ENCODE measurements at places on chromosomes 3 and 15. TPM values are rescaled to one million over a fixed set of nuclear protein-coding genes. Genes with fewer than 3 reads are reported as not detected.

ZNF662 gene
- not detected for total RNA-seq

DNA sequence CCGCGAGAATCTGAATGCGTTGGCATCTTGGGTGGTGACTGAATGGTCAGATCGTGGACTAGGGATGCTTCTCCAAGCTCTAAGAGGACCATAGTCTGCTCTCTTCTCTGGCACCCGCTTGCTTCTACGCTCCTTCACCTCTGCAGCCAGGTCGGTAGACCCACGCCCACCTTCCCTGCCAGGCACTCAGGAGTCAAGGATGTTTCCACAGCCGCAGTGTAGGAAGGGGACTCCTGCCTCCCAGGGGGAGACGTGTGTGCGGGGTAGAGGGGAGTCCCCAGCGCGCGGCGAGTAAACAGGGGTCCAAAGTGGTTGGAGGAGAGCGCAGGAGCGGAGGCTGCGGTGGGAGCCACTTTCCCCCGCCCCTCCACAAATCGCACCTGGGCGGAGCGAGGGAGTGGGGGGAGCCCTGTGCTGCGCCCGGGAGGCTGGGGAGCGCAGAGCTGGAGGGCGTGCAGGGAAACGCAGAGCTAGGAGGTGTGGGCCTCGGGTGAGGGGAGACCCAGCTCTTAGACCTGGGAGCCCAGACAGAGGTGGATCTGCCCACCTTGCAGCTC lies 1.7 kb downstream of the LRRC3B start:
- no peak for DNase-seq

GRCh38 chr3:172635588-172635987 lies 75.3 kb downstream of the NCEH1 start:
- DNase-seq, result no peak

CLK3 gene
- total RNA-seq, result 54.9 TPM

ECE2 gene
- not detected for total RNA-seq

DNA sequence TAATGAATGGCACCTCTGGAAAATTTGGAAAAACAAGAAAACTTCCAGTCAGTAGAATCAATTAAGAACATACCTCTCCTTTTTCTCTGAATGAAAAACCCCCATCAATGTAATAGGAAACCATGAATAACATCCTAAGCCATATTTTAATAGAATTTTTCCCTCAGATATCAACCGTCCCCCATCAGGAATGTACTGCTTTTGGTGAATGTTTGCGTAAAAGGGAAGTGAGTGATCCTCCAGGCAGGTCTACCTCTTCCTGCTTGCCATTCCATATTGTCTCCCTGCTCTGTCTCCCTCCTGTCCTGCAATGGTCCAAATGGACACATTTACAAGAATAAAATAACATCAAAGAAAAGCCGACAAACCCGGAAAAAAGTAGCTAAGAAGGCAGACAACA lies 30.8 kb downstream of the LAMP3 start:
- DNase-seq, result no peak

DNA sequence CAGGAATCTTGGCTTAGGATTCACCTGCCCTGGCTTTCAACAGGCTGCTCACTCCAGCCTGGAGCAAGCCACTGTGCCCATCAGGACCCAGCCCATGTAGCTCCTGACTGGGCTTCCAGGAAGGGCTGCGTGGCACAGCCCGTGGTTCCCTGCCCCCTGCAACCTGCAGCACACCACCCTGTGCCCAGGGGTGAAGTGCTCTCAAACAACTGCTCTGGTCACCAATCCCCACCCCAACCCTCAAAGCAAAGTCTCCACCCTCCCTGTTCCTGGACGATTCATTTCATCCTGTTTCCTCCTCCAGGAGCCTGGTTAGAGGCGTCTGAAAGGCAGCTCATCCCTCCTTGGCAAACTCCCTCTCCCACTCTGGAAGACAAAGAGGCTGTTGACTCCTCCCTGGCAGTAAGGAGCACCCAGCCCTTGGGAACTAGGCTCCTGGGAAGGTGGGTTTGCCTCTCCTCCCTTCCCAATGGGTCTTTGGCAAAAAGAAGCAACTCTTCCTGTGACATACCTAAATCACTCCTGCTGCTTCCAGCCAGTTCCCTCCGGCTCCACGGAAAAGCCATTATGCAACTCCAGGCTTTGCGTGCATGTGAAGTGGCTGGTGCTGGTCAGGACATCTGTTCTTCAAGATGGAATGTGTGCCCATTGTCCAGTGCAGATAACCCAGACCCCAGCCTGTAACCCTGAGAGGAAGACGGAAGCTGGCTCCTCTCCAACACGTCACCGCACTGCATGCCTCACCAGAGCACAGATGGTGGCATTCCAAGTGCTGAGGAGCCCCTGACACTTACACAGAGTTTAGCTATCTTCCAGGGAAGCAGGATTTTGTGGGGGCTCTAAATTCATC lies 29.1 kb upstream of the VIPR1 start:
- peak; percentile 84 for DNase-seq

GRCh38 chr3:140323561-140323960 lies 354.3 kb upstream of the TRIM42 start:
- no peak for DNase-seq

KLHL40 gene
- total RNA-seq, result not detected

MAPKAPK3 gene
- 25.5 TPM for total RNA-seq

- no peak for DNase-seq
Observed at GRCh38 chr3:178420033-178420432, 116.2 kb upstream of the KCNMB2 start.

- no peak for DNase-seq
Observed at GRCh38 chr15:42065033-42065432, 29.3 kb downstream of the PLA2G4D start.

RBP2 gene
- total RNA-seq, result not detected

KCNAB1 gene
- 0.10 TPM for total RNA-seq

SCAANT1 gene
- not detected for total RNA-seq

DNA sequence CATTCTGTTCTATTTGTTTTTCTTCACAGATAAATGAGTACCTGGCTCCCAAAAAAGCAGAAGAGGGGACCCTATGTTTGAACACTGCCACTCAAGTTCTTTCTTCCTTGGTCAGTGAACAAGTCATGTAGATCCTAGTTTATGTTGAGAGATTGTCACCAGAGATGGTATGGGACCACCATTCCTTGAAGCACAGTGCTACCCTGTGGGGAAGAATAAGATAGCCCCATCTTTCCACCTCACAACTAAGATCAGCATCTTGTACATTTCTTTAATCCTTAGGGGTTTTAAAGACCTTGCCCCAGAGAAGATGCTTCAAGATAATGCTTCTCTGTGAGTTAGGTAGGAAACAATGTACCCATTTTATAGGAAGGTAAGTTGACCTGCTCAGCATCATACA lies 233.5 kb upstream of the WNT5A start:
- DNase-seq, result peak; percentile 46

RTP3 gene
- total RNA-seq, result 0.41 TPM

DNA sequence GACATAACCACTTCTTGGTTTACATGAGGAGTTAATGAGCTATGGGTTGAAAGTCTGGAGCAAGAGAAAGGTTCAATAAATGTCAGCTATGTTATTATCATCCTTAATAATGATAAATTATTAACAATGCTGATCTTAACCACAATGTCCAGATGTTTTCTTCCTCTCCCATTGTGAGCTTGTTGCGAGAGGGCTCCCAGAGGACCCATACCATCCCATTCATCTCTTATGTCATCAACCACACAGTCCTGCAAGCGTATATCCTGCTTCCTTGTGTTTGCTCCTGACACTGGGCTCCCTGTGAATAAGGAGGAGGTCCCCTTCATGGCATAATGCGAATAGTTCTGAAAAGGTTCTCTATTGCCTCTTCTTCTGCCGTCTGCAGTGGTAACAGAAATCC lies 266.8 kb downstream of the TLE3 start:
- no peak for DNase-seq

KBTBD13 gene
- total RNA-seq, result not detected

XCR1 gene
- not detected for total RNA-seq

GRCh38 chr3:66572090-66572675 lies 71.4 kb upstream of the LRIG1 start:
- no peak for DNase-seq

DNA sequence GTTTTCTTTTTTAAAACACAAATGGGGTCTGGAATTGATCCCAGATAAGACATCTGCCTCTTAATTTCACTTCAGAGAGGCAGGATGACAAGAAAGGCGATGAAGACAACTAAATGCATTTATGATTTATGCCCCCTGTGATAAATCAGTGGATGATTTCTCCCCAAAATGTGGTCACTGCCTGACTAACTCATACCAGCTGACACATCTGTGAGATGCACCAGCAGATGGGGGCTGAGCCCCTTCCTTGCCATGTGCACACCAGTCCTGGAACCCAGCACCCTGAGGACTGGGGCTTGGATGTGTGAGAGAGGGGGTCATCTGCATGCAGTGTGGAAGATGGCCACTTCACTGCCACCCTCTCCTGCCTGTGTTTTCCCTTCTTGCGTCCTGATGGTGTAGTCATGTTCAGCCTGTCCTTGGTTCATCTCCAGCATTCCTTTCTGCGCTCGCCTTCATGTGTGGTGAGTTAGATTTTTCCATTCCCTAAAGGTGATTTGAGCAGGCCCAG lies 264.3 kb downstream of the LRTM1 start:
- DNase-seq, result no peak

DNA sequence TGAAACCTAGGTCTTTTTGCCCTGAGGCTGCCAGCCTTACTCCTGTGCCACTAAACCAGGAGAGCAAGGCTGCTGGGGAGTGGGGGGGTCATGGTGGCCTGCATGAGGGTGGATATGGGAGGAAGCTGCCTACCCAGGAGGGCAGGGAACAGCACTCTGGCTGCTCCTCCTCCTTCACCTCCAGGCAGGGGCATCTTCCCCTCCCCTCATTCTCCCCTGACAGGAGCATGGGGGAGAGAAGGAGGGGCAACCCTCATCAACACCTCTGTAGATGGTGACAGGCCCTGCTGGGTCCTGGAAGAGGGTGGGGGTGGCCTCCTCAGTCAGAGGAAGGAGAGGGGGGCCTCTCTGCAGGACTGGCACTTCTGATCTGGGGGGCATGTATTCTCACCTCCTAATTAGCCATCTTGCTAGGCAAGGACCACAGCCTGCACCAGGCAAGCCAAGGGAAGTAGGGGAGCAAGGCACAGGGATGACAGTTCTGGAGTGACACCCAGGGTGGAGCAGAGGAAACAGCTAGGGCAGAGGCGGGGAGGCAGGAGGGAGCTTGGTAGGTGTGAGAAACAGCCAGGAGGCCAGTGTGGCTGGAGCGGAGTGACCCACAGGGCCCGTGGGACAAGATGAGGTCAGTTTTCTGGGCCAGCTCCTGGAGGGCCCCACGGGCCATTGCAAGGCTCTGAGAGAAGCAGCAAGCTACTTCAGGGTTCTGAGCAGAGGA lies 4.9 kb downstream of the CCDC33 start:
- DNase-seq, result no peak

- no peak for DNase-seq
Observed at GRCh38 chr3:196140224-196140623, 58.3 kb upstream of the TFRC start.

DNA sequence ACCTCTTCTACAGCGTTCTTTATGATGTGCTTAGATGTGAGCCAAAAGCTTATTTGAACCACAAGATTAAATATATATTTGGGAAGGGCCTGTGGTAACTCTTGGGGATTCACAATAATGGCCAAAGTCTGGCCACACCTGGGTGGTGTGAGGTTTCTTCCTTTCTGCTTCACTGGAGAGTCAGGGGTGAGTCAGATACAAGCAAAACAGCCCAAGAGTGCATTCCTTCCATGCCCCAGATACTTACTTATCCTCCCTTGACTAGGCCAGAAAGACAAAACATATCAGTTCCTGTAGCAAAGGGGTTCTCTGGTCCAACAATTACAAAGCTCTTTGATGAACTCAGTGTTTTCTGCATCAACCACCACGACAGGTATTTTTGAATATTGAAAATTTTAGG lies 941 bp downstream of the ZBED2 start:
- DNase-seq, result no peak

GRCh38 chr3:27253391-27253790 lies 115.8 kb downstream of the NEK10 start:
- no peak for DNase-seq

GRCh38 chr3:117097351-117097750 lies 387.8 kb downstream of the TUSC7 start:
- no peak for DNase-seq

DNA sequence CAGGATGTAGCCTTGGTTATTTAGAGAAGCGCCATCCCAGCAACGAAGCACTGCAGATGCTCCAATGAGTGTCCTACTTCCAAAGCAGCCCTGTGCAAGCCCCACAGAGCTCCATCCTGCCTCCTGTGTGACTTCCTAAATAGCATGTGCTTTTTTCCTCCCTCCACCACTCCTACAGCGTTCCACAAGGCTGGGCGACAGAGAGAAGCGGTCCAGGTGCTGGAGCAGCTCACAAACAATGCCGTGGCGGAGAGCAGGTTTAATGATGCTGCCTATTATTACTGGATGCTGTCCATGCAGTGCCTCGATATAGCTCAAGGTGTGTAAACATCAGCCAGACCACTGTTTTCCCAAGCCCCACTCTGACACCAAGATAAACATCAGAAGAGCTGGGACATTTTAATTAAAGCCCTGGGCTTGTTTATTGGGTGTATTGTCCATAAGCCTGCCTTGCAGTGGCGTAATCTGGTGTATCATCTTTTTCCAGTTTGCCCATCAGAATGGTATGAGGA lies 22.2 kb upstream of the RHO start:
- no peak for DNase-seq

DNA sequence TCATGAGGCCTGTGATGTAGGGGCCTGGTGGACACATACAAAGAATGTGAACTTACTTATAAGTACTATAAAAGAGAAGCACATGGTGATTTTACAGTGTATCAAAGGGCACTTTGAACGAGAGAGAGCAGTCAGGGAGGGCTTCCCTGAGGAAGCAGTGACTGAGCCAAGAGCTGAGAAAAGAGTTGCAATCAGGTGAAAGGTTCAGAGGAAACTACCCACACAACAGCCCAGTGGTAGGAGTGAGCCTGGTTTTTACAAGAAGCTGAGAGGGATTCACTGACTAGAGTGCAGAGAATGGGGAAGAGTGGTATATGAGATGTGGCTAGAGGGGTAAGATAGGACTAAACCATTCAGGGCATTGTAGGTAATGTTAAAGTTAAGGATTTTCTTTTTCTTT lies 57.1 kb downstream of the CALML4 start:
- no peak for DNase-seq

CCNB2 gene
- 210 TPM for total RNA-seq

DNA sequence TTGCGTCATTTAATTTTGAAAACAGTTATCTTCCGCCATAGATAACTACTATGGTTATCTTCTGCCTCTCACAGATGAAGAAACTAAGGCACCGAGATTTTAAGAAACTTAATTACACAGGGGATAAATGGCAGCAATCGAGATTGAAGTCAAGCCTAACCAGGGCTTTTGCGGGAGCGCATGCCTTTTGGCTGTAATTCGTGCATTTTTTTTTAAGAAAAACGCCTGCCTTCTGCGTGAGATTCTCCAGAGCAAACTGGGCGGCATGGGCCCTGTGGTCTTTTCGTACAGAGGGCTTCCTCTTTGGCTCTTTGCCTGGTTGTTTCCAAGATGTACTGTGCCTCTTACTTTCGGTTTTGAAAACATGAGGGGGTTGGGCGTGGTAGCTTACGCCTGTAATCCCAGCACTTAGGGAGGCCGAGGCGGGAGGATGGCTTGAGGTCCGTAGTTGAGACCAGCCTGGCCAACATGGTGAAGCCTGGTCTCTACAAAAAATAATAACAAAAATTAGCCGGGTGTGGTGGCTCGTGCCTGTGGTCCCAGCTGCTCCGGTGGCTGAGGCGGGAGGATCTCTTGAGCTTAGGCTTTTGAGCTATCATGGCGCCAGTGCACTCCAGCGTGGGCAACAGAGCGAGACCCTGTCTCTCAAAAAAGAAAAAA lies 1.2 kb downstream of the B2M start:
- peak; percentile 89 for DNase-seq

- DNase-seq, result no peak
Observed at GRCh38 chr15:38048001-38048455, 113.6 kb downstream of the TMCO5A start.

ADCY5 gene
- total RNA-seq, result 0.85 TPM

GRCh38 chr3:82087958-82088357 lies 326.5 kb upstream of the GBE1 start:
- no peak for DNase-seq
